ENCODE measurements at places on chromosomes 3 and 15.

GRCh38 chr15:42080186-42080918 lies 14.0 kb downstream of the PLA2G4D start:
- DNase-seq = no peak

- no peak for DNase-seq
Measured at GRCh38 chr15:31305796-31306425, 20.7 kb upstream of the KLF13 start.

- DNase-seq = no peak
Measured at GRCh38 chr3:9879830-9880549, at the start of gene CIDEC. CIDEC (minus strand) TSS chr3:9880253; CDS start chr3:9878486, 1,767 bp downstream.

DNA sequence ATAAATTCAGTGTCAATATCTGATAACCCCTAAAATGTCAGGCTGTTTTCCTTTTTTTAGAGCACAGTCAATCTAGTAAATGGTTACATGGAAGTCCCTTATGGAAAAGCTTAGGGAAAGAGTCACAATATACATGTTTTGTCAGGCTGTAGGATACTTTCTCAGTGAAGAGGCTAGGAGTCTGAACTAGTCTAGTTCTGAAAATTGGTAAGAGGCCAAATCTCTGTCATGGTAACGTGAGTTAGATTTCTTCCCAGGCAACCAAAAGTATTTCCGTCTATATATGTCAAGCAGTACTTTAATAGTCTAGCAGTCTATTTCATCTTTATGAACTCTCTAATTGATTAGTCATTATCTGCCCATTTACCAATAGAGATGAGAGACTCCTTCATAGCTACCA lies 215.9 kb upstream of the LRRC3B start:
- no peak for DNase-seq

DNA sequence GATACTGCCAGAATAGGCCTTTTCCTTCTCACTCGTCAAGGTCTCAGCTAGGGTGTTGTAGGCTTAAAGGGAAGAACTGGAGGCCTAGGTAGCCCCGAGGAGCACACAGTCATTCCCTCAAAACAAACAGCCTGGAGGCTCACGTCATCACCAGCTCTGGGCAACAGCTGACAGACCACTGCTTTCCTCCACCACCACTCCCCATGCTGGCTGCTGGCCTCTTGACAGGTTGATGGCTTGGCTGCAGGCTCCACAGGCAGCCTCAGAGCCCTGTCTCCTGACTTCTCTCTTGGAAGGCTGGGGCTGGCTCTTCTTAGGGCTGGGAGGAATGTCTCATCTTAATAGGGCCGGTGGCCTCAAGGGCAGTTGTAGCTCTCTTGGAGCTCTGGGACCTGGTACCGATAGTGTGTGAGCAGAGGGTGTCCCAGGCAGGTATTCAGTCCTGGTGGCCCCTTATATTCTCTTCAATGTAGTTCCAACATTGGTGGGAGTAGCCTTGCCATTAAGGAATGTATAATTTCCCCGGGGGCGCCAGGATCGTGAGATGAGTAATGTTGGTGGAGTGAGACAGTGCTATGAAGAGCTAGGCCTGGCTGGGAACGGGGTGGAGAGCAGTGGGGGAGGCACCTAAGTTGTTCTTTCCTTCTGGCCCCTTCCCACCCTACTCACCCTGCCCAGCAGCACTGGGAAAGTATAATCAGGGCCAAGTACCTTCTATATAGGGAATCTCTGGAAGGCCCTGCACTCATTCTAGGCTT lies 6.1 kb upstream of the AP2M1 start:
- DNase-seq = no peak

DNA sequence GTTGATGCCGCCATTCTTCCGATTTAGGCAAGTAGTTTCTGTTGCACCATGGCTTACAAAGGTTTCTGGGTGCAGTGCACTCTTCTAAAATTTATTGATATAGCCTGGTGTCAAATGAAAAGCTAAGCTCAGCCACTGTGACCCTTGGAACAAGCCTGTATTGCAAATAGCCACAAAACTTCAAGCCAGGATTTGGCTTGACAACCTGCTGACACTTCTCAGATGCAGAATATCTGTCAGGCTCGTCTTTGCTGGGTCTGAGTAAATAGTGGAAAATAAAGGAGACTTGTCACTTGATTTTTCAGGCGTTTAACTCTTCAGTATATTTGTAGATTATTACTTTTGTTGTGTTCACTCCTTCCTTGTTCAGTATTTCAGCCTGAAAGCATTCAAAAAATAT lies 871.8 kb downstream of the OTOL1 start:
- no peak for DNase-seq

GRCh38 chr3:69065318-69065964 lies 13.3 kb upstream of the TMF1 start:
- no peak for DNase-seq

GRCh38 chr15:75620841-75621391 lies 4.6 kb downstream of the SNUPN start:
- no peak for DNase-seq

DNA sequence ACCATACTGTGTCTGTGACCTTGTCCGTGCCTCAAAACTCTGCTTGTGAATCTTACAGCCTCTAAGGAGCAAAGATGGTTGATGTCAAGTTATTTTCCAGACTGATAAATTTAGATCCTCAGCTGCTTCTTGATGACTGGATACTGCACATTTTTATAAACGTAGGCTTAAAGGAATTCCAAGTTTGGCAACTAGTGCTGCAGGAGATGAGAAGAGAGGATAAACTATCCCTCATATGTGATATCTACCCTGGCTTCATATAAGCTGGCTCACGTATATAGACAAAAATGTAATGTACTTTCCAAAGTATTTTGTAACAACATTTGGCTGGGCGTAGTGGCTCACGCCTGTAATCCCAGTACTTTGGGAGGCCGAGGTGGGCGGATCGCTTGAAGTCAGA lies 89.6 kb downstream of the GMPS start:
- no peak for DNase-seq

- DNase-seq = no peak
Measured at GRCh38 chr15:98529205-98530145, 118.9 kb upstream of the IGF1R start.

GRCh38 chr3:197365586-197365985 lies 67.2 kb upstream of the DLG1 start:
- DNase-seq = no peak

DNA sequence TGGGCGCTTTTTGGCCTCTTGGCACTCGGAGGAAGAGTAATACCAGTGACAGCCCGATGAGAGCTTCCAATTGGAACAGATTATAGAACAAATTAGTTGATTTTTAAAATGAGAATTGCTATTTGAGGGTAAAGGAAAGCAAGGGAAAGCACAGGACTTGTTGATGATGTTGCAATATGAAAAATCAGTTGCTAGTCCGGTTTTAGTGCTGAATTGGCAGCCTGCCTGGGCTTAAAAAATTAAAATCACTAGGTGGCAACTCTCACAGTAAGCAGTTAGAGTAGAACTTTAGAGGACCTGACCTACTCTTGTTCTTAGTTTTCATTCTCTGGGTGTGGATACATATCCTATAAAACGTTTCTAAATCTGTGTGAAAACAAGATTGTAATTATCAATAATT lies 2.1 kb upstream of the SCAANT1 start:
- no peak for DNase-seq

DNA sequence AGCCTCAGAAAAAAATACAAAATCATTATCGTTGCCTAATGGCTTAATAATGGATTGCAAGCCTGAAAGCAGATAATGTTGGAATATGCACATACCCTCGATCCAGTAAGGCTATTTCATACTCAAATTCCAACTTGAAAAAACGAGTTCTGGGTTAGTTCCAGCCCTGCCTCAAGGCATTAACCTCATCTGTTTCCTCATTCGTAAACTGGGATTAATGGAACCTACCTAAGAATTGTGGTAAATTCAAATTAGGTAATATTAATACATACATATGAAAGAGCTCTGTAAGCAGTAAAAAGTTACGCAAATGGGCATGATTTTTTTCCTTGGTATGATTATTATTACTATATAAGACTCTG lies 107.5 kb downstream of the SRGAP3 start:
- DNase-seq = no peak

DNA sequence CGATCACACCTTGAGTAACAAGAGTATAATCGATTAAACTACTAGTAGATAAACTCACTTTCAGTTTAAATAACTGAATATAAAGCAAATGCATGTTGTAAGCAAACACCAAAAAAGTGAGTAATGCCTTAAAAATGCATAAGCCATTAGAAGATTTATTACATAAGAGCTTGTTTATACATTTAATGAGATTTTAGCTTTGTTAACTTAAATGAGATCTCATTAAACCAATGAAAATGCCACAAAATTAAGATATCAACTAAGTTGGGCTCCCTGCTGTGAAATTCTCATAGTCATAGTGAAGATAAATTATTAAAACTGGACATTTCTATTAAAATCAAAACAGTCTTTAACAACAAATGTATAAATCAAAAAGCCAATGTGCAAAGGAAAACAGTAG lies 701.2 kb downstream of the NLGN1 start:
- DNase-seq = no peak

DNA sequence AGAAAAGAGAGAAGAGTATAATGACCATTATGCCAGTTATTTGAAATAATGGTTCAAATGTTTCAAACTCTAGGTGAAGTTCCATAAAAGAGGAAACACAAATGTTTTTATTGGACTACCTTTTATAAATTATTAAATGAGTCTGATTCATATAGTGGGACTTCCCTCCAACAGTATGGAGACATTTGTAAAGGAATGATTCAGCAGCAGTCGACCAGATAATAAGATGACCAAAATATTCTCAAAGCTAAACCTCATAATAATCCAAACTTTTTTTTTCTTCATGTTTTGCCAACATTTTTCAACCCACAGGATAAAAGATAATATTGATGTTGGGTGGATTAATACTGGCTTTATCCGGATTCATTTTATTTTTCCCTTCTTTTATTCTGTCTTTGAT lies 18.8 kb downstream of the TIPARP start:
- DNase-seq = no peak

GRCh38 chr15:41507820-41508290 lies 5.8 kb downstream of the LTK start:
- DNase-seq = no peak

- no peak for DNase-seq
Measured at GRCh38 chr15:89751748-89752147, 699 bp upstream of the MESP1 start.

DNA sequence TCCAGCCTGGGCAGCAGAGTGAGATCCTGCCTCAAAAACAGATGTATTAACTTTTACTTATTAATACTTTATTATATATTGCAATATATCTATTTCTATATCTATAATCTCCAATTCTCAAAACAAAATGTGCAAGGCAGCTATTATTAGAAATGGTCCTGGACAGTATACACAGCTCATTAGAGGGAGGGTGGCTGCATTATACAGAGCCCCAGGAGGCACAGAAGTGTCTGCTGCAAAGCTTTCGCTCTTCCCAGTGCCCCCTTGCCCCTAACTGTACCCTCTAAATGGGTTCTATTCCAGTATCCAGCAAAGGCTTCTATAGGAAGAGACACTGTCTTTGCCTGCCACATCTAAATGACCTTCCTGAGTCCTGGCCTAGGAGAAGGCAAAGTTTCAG lies 24.5 kb downstream of the ARL14 start:
- no peak for DNase-seq

DNA sequence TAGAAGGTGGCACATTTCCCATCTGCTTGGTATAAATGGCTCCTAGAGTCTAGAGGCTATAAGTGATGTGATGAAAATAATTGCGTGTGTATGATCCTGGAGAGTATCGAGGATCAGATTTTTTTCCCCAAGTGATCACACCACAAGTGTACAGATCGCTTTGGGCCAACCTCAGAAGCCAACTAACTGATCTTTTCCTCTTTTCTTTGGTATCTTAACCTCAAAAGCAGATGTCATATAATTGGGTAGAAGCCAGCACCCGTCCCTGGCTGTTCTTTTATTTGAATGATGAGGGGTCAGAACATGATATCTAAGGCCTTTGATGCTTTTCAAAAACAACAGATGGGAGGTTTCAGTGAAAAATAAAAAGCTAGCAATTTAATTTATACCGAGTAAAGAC lies 3.3 kb downstream of the P2RY14 start:
- DNase-seq = no peak
